Kidney (tissue), 22 donors: ENCODE measurements at places on chromosomes 4 and X. TPM values are rescaled to one million over a fixed set of nuclear protein-coding genes. Genes with fewer than 3 reads are reported as not detected.

- no peak for DNase-seq
Observed at GRCh38 chr4:66693694-66694093, 851.6 kb downstream of the CENPC start.

DNA sequence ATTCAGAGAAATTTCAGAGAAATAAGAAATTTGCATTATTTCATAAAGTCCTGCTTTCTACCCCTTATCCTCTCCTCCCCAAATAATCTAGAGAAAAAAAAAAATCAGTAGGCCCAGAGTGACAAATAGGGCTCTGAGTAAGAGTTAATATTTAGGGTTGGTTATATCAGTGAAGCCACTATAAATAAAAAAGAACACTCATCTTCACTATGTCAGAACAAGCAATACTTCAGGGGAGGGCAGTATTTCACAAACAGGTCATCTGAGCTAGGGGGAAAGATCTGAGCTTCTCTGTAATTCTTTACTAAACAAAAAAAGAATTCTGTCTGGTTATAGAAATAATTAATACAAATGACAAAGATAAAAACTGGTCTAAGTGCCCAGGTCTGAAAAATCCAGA is 39.4 kb downstream of the PDE5A start:
- no peak for DNase-seq

DNA sequence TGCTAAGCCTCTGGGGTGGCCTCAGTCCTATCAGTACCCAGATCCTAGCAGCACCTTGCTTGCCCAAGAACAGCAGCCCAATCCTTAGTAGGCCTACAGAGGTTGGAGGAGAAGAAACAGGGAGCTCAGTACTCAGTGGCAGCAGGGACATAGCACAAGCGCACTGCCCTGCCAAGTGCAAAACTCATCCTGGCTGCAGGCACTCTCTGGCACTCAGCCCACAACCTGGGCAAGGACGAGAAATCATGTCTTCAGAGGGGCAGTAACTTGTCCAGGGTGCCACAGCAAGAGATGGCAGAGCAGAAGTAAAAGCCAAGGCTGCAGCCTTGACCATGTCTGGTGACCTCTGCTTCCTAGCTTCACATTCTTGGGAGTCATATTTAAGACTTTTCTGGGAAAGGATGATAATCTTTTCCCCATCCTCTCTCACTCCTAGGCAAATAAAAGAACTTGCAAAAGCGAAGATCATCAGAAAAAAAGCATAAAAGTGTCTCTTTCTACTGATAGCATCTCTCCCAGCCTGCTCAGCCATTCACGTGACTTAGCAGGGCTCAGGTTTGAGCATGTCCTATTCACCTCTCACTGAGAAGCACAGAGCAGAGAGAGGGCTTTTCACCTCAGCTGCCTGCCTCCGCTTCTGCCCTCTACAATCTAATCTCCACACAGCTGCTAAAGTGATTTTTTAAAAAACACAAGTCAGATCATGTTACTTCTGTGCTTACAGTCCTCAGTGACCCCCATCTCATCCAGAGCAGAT is 37.2 kb upstream of the MAGEA4 start:
- no peak for DNase-seq

DNA sequence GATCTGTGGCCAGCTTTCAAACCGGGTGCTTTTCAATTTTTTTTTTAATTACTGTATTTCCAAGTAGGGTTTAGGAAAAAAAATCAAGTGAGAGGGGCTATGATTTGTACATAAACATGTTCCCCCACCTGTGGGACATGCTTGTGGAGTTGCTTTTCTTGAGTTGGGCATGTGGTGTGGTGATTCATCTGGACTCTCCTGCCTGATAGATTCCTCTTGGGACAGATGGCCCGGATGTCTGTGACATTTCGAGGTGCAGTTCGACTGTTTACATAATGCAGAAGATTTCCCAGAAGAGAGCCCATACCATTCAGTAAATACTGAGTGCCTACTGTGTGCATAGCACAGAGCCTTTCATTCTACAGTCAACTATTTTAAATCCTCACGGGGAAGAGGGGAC is 49.9 kb downstream of the DOCK11 start:
- no peak for DNase-seq

- DNase-seq, result no peak
Observed at GRCh38 chr4:107950746-107951540, 19.6 kb downstream of the CYP2U1 start.

GRCh38 chrX:40153345-40154249 is 55.8 kb upstream of the BCOR start:
- peak; percentile 77 for DNase-seq

DNA sequence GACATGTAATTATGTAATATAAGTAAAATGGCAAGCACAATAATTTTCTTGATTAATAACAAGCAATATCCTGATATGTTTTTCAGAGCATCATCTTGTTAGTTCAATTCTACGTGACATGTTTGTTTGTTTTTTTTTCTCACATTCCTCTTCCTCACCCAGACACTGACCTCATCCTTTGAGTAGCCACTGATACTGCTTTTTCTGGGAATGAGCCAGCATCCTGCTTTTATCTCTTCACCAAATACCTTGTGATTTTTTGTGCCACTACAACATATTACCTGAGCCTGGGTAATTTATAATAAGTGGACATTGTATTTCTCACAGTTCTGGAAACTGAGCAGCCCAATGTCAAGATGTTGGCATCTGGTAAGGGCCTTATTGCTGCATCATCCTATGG is 484.0 kb downstream of the NAF1 start:
- DNase-seq, result no peak

DNA sequence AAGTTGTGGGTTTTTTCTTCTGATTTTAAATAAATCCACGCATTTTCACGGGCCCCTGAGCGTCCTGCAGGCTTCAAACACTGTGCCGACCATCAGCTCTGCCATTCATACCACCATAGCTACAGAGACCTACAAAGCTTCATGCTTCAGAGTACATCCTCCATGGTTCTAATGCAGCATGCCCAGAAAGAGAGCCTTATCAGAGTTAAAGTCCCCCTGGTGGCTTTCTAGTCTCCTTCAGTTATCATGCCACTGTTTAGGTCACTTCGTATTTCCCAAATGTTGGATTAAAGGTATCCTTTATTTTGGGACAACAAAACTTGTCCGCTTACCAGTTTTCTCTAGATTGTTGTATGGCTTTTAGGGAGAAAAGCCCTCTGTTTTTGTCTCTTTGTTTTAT is 66.7 kb upstream of the VCX2 start:
- DNase-seq, result no peak

- DNase-seq, result no peak
Observed at GRCh38 chr4:110270492-110271197, 72.2 kb upstream of the ELOVL6 start.

DNA sequence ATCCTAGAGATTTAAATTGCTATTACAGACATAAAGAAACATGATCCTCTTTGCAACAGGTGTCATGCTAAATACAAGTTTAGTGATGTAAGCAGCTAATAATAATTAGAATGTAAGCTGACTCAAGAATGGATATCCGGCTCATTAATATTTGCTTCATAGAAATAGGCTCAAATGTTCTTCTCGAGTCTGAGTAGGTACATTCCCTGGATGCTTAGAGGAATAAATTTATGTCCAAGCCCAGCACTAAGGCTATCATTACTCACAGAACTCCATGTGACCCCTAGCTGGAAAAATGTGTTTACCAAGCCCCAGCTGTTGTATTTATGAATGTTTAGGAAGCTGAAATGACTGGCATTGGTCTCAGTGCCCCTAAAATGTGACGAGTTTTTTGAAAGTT is 87.6 kb upstream of the TSPAN7 start:
- DNase-seq, result no peak

GRCh38 chr4:99248714-99249113 is 29.7 kb upstream of the ADH6 start:
- no peak for DNase-seq

DNA sequence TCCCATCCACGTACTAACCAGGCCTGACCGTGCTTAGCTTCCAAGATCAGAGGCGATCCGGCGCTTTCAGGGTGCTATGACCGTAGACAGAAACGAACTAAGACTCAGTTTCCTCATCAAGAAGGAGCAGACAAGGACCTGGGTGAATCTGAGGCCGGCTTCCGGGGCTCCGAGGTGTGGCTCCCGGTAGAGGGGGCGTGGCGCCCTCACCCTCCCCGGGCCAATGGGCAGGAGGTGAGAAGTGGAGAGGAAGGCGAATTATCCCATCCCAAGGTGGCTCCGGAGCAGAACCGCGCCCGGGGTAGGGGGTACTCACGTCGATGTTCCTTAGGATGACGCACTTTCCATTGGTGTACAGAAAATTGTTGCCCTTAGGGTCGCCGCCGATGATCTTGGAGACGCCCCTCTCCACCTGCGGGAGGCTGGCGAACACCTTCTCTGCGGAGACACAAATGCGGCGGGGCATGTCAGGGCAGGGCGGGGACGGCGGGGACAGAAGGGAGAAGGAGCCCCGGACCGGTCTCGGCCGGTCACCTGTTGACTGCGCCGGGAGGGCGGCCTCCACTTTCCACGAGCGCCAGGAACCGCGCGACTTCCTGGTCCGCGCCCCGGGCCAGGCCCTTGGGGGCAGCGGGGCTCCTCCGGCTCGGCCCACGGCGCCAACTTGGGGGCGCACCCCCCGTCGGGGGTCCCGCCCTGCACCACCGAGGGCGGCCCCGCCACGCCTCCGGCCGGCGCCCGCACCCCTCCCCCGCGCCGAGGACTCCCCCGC is 616 bp downstream of the WDR1 start:
- peak; percentile 64 for DNase-seq

- DNase-seq, result peak; percentile 85
Observed at GRCh38 chr4:108247387-108248049, 78.8 kb upstream of the LEF1 start.

DNA sequence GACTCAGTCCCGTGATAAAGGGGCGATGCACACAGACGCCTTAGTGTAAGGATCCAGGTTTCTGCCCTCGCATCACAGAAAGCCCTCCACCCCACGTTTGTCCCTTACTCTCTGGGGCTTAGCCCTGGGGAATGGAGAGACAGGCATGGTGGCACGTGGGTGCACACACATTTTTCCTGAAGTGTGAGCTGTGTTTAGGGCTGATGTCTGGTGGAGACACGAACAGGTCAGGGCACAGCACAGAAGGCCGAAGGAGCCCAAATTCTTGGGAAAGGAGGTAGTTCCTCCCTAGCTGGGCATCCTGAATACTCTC is 84.3 kb upstream of the DHRSX start:
- no peak for DNase-seq

- peak; percentile 94 for DNase-seq
Observed at GRCh38 chr4:77699731-77700210, 94.2 kb downstream of the CXCL13 start.

DNA sequence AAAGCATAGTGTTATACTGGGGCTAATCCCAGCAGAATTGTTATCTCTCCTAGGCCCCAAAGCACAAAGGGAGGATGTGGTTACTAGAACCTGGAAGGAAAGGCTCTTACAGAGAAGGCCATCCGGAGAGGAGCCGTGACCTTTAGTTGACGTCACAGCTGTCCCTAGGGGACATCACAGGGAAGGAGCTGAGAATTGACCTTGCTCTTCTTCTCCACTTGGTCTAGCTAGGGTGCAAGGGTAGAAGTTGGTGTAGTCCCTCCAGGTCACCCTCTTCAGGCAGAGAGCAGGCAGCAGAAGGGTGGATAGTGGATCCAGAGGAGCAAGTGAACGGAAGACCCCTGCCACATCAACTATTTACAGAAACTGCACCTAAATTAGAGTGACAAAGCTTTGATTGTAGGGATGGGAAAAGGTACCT is 22.8 kb upstream of the FGF2 start:
- DNase-seq, result no peak

DNA sequence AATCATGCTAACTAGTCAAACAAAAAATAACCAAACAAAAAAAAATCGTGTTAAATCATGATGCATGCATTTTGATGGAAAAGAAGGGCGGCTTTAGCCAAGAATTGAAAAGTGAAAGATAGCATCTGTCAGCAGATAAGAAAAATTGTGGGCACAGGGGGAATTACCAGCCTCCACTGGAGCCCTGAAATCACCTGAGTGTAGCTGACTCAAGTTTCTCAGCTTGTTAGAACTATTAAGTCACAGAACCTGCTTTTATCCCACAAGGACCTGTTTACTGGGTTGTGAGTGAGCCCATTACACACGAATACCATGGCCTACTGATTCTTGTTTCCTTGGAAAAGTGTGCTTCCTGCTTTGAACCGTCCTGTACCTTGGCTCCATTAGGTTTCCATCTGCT is 85.2 kb downstream of the COX18 start:
- no peak for DNase-seq

GRCh38 chr4:1413204-1413663 is 7.0 kb upstream of the NKX1-1 start:
- peak; percentile 25 for DNase-seq

GRCh38 chrX:30525732-30526131 is 51.8 kb downstream of the TASL start:
- no peak for DNase-seq

- no peak for DNase-seq
Observed at GRCh38 chrX:39194673-39195072, 393.4 kb downstream of the MID1IP1 start.

- no peak for DNase-seq
Observed at GRCh38 chrX:3518870-3519269, 172.4 kb upstream of the MXRA5 start.

DNA sequence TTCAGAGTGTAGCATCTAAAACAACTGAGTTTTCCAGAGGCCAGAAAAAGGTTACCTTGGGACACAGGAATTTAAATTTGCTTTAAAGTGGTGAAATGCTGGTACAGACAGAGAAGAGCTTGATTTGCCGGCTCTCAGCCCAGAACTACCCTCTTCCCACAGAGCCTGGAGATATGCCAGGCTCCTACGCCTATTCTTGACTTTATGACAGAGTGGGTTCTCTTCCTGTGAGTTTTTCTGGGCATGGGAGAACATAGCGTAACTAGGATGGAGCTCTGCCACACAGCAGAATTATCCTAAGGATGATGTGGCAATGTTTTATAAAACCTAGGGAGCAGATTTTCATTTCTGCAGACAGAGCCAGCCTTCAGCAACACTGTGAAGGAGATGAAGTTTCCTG is 241.8 kb downstream of the GRIA3 start:
- DNase-seq, result no peak

GRCh38 chr4:150680651-150681050 is 98.7 kb downstream of the MAB21L2 start:
- DNase-seq, result no peak

NUDT9 gene
- 30.4 TPM for total RNA-seq

NEUROG2 gene
- total RNA-seq, result not detected

FGB gene
- 42.5 TPM for total RNA-seq

FRMPD4 gene
- total RNA-seq, result not detected

GPRIN3 gene
- 15.2 TPM for total RNA-seq

BANK1 gene
- total RNA-seq, result 7.4 TPM

SH3D19 gene
- total RNA-seq, result 36.8 TPM

SLC49A3 gene
- 18.2 TPM for total RNA-seq

SLC38A5 gene
- 8.3 TPM for total RNA-seq
